Activated naive CD8-positive, alpha-beta T cell treated with anti-CD3 and anti-CD28 coated beads, Interleukin-2, amount 50 U/mL, for 24 hours (primary cell): ENCODE measurements at places on chromosomes 3 and 15.
A peak's percentile ranks its signal among the peaks of the same experiment; 100 is the strongest.

GRCh38 chr3:149266736-149267135 is 45.1 kb upstream of the CP start:
- H3K27ac ChIP-seq, result no peak overlapping the region
- DNase-seq, result no peak
- no peaks in the 10 kb centered on the region for H3K27me3 ChIP-seq
- H3K36me3 ChIP-seq, result no peaks in the 10 kb centered on the region
- H3K4me3 ChIP-seq, result no peak overlapping the region

DNA sequence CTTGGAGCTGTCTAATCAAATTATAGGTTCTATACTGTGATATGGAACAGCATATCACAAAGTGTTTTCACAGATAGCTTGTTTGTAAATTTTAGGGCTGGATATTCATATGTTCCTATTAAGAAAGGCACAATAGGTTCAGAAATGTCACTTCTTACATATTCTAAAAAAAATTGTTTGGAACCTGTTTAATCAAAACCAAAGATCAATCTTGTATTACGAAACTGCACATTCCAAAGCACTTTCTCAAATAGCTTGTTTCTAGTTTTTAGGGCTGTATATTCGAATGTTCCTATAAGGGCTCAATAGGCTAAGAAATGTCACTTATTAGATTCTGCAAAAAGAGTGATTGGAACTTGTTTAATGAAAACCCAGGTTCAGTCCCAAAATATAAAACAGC is 67.4 kb upstream of the OSBPL11 start:
- H3K4me3 ChIP-seq, result no peak overlapping the region
- H3K36me3 ChIP-seq, result no peaks in the 10 kb centered on the region
- H3K27ac ChIP-seq, result no peak overlapping the region
- H3K4me1 ChIP-seq, result no peaks in the 10 kb centered on the region

GRCh38 chr3:23797491-23797890 is 8.3 kb upstream of the UBE2E1 start:
- H3K27ac ChIP-seq, result peak overlapping the region; percentile 14
- DNase-seq, result no peak
- peaks cover 9% of the 10 kb centered on the region for H3K27me3 ChIP-seq
- no peak overlapping the region for H3K4me3 ChIP-seq
- H3K36me3 ChIP-seq, result no peaks in the 10 kb centered on the region

DNA sequence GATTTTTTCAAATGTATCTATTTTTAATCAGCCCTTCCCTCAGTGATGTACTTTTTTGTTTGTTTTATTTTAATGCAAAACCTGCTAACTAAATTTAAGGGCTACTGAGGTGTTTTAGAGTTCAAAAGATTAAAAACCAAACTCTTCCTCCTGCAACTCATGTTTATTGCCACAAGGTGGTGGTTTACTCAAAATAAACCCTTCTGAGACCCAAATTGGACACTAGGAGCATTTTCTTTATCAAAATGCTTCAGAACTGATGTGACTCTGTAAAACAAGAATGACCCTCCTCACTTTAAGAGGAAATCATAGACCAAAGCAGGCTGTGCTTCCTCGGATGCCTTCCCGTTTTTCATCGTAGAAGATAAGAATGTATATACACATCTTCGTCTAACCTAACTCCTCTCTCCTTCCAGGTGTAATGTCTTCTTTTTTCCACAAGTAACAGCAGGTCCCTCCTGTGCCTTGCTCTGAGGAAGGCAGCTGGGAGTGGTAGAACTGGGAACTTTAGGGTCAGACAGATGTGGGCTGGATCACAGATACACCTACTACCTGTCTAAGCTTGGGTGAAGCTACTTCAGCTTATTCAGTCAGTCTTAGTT is 2.9 kb upstream of the NME9 start:
- no peak overlapping the region for H3K27ac ChIP-seq
- no peaks in the 10 kb centered on the region for H3K36me3 ChIP-seq
- H3K4me3 ChIP-seq, result peak overlapping the region; percentile 7
- no peak for DNase-seq
- H3K4me1 ChIP-seq, result peaks cover 31% of the 10 kb centered on the region
- no peaks in the 10 kb centered on the region for H3K27me3 ChIP-seq

- no peaks in the 10 kb centered on the region for H3K36me3 ChIP-seq
- H3K27ac ChIP-seq, result no peak overlapping the region
- no peak for DNase-seq
- H3K4me1 ChIP-seq, result peaks cover 28% of the 10 kb centered on the region
- no peak overlapping the region for H3K4me3 ChIP-seq
These were observed 64.3 kb downstream of the CASR start for GRCh38 chr3:122247825-122248185.

DNA sequence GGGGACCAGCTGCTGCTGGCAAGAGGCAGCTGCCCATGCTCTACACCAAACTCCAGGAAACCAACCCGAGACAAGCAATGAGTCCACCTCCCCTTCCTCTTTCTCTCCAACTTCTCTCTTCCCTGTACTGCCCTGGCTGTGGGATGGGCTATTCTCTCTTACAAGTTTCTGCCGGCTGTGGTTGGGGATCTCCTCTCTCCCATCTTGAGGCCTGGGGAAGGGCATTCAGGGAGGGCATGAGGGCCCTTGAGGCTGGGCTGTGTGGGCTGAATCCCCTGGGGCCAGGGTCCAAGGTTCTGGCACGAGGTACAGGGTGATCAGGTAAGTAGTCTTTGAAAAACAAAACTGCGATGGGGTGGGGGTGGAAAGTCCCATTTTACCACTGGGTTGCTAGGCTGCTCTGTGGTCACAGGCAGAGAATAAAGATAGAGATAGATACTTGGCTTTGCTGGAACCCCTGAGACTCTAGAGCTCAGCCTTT is 32.3 kb upstream of the CTSH start:
- H3K4me3 ChIP-seq, result no peak overlapping the region
- H3K27me3 ChIP-seq, result peaks cover 2% of the 10 kb centered on the region
- DNase-seq, result no peak
- H3K36me3 ChIP-seq, result no peaks in the 10 kb centered on the region
- peaks cover 19% of the 10 kb centered on the region for H3K4me1 ChIP-seq
